ENCODE measurements at places on chromosomes 4 and X.
A peak's percentile ranks its signal among the peaks of the same experiment; 100 is the strongest.

DNA sequence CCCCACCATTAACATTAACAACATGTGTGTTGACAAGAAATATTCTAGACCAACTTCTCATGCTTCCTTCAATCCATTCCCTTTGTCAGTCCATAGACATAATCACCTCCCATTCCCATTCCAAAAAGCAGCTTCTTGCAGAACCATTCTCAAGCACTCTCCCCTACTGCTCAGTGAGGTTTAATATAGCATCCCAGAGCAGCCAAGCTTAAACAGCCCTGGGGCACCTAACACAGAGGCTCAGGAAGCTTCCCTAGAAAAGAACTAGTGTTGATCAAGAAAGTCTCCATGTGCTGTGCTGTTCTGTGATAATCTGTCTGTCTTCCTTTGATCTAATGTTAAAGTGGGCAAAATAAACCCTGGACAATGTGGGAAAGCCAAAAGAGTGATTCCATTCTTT lies 174.2 kb upstream of the NOCT start:
- DNase-seq: no peak

DNA sequence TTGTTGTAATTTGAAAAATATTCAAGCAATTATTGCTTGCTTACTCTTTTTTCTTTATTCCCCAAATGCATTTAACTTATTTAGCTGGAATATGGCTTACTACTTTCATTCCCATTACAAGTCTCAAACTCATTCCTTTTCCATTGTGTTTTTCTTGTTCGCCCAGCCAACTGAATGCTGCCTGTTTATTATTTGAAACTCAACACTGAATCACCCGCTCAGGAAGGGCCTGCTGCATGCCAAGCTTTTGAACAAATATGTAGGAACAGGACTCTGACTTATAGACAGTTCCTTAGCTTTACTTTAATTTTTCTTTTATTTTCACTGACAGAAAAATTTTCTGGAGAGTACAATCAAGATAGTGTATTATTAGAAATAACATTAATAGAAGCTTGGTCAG lies 12.9 kb downstream of the PCDH18 start:
- peak; percentile 74 for DNase-seq

DNA sequence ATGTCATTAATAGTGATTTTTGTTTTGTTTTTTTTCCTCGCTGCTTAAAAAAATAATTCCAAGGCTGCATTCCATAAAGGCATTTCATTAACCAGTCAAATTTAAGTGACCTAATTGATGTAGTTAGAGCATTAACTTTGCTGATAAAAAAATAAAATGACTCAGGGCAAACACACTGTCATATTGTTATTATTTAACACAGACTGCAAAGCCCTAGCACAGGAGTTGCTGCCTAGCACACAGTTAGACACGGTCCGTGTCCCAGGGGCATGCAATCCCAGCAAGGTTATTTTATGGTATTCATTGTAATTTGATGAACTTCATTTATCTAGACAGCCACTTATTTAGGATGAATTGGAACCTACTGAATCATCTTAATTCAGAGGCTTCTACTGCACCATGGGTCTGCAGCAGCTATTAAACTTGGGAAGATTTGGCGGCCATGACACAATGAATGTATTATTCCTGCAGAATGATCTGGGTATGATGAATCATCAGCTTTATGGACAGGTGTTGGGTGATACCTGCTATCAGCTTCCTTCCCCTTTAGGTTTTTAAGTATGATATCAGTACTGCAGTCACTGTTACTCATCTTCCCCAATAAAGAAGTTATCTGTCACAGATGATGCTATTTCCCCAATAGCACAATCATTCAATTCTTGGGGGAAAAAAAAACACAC lies 182.7 kb downstream of the PPARGC1A start:
- DNase-seq: no peak

DNA sequence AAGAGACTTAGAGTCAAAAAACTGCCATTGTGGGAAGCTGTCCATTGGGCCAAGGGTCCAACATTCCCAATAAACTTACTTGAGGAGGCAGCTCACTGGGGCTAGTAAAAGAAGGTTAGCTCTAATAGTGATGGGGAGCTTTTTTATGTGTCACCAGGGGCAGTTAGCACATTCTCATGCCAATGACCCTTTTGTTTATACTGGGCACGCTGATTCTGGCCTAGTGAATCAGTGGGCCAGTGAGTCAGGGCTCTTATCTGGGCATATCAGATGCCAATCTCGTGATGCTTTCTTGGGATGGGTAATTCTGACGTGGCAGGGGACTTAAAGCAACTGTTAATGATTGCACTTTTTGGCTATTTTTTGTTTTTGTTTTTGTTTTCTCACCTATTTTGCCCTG lies 27.8 kb downstream of the TCEAL1 start:
- DNase-seq: no peak

DNA sequence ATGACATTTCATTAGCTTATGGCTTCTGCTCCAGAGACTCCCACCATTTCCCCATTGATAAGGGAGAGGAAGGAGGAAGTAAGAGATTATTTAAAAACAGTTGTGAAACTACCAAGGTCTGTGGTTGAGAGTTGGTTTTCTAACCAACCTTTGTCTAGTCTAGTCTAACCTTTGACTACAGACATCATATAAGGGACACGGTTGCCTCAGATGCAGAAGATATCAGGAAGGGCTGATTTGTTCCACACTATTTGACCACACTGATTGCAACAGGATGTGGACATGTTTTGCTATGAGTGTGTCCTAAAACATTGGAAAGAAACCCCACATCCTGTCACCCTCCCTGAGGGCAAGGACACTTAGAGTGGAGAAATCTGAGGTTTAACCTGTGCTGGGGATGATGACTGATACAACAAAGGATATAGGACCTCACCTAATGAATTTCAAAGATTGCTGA lies 53.0 kb downstream of the COQ2 start:
- peak; percentile 17 for DNase-seq

DNA sequence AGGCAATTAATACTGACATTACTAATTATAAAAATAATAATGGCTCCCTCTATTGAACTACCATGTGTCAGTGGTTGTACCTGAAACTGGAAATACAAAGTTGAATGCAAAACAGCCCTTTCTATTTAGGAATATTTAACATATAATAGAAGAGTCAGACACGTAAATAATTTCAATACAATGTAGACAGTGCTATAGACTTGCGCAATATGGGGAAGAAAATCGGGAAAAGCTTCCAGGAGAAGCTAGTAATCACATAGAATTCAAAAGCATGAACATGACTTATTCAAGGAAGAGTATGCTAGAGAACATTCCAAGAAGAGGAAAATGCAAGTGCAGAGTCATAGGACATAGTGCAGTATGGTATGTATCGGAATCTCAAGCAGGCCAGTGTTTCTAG lies 408.9 kb upstream of the FTHL17 start:
- DNase-seq: no peak
